ENCODE measurements at places on chromosomes 16 and 17.

DNA sequence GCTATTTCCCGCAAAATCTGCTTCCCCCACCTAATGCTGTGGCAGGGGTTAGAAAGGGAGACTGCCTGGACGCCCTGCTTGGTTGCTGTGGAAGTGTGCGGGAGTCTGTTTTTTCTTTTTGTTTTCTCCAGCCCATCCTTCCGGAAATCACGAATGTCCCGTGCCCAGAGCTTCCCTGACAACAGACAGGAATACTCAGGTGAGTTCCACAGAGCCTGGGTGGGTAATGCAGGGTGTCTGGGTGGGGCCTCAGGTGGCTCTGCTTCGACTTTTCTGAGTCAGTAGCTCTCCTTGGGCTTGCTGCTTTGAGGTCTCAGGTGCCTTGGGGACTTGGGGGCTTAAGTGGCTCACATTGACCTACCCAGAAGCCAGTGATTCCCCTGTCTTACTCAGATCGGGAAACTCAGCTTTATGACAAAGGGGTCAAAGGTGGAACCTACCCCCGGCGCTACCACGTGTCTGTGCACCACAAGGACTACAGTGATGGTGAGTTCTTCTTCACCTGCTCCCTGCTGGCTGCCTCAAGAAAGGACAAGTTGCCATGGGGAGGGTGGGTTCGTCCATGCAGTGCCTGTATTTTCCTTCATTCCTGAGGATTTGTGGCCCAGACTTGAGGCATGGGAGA is 11.4 kb downstream of the LIMD2 start:
- DNase-seq: no peak

GRCh38 chr16:14640538-14640937 is 7.8 kb downstream of the BFAR start:
- no peak for DNase-seq

DNA sequence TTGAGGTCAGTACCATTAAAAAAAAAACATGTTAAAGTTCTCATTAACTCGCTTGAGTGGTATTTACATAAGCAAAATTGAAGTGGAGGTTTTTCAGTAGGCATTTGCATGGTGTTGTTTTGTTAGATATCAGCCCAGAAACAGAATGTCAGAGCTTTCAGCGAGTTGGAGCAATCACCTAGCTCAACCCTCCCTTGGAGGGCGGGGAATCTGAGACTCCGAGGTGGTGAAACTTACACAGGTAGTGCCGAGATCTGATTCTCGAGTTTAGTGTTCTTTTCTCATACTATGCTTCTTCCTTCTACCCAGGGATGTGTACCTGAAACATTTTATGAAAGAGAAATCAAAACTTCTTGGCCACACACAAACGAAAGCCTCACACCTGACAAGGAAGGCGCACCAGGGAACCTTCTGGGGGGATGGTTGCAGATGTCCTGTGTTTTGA is 6.6 kb downstream of the SEC14L1 start:
- DNase-seq: no peak

- no peak for DNase-seq
Measured at GRCh38 chr16:10520869-10521578, 59.4 kb downstream of the EMP2 start.

DNA sequence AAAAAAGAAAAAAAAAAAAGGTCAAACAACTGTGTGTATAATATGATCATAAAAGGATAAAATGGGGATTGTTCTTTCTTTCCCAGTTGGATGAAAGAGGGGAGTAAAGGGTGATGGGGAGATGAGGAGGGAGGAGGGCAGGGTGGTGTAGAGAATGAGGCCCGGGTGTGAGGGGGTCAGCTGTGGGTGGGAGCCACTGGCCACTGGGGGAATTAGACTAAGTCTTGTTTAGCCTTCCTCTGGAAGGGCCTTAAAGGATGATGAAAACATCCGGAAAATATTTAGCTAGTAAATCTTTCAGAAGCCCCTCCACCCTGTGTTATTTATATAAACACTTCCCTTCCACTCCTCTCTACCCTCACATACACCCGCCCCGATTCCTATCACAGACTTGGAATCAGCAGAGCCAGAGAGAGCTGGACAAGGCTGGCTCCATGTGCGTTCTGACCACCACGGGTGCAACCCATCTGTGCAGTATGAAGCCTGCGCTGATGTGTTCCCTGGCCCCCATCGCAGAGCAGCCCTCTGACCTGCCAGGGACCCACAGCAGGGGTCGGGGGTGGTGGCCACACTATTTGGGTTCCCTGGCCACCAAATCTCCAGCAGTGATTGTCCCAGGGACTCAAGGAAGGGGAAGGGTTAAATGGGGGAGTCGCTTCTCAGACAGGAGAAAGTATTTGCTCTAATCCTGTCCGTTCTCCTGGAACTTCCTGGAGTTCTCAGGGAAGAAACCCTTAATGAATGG is 72.7 kb downstream of the GAS7 start:
- DNase-seq: no peak
